T-cell (primary cell): ENCODE measurements at places on chromosomes 5 and 9. TPM values are rescaled to one million over a fixed set of nuclear protein-coding genes. Genes with fewer than 3 reads are reported as not detected.

DNA sequence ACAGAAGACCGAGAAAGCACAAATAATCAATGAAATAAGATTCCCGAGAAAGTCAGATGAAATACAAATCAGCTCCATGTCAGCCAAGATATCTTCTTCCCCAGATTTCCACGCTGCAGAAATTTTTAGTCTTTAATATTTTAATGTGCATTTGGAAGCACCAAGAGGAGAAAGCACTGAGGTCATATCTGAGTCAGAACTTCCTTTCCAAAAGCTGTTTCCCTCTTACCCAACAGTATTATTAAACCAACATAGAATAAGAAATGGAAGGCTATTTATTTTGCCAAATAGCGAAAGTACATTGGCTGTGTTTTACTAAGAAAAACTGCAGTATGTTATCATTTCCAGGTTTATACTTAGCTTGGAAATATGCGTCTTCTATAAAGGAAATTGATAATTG lies 772.1 kb upstream of the CDH9 start:
- H3K4me3 ChIP-seq = no peak overlapping the region
- no peaks in the 10 kb centered on the region for H3K36me3 ChIP-seq
- no peaks in the 10 kb centered on the region for H3K27me3 ChIP-seq
- H3K4me1 ChIP-seq = no peaks in the 10 kb centered on the region
- DNase-seq = no peak

Gene RASGEF1C
- not detected for total RNA-seq

- H3K27ac ChIP-seq = no peak overlapping the region
- H3K4me3 ChIP-seq = no peak overlapping the region
- H3K27me3 ChIP-seq = no peaks in the 10 kb centered on the region
- H3K36me3 ChIP-seq = no peaks in the 10 kb centered on the region
- DNase-seq = no peak
- no peaks in the 10 kb centered on the region for H3K4me1 ChIP-seq
Measured at GRCh38 chr5:142281966-142282365, 42.9 kb downstream of the SPRY4 start.

Gene MVB12B
- total RNA-seq = 25.2 TPM

GRCh38 chr5:80689627-80690026 lies 34.8 kb upstream of the DHFR start:
- H3K4me1 ChIP-seq = no peaks in the 10 kb centered on the region
- H3K4me3 ChIP-seq = no peak overlapping the region
- no peaks in the 10 kb centered on the region for H3K27me3 ChIP-seq
- DNase-seq = no peak

GRCh38 chr5:143002459-143003327 lies 232.5 kb downstream of the ARHGAP26 start:
- peaks cover 34% of the 10 kb centered on the region for H3K4me1 ChIP-seq
- H3K36me3 ChIP-seq = no peaks in the 10 kb centered on the region
- DNase-seq = peak; percentile 49
- H3K4me3 ChIP-seq = no peak overlapping the region

Gene RGS7BP
- not detected for total RNA-seq

- no peaks in the 10 kb centered on the region for H3K27me3 ChIP-seq
- H3K4me1 ChIP-seq = peaks cover 15% of the 10 kb centered on the region
- H3K27ac ChIP-seq = no peak overlapping the region
- no peaks in the 10 kb centered on the region for H3K36me3 ChIP-seq
- no peak overlapping the region for H3K4me3 ChIP-seq
Measured at GRCh38 chr5:394671-395155, 48.3 kb upstream of the EXOC3 start.

Gene TMEM215
- not detected for total RNA-seq

GRCh38 chr5:32581010-32581785 lies 4.2 kb upstream of the SUB1 start:
- no peaks in the 10 kb centered on the region for H3K27me3 ChIP-seq
- H3K27ac ChIP-seq = no peak overlapping the region
- H3K4me1 ChIP-seq = peaks cover 31% of the 10 kb centered on the region
- no peaks in the 10 kb centered on the region for H3K36me3 ChIP-seq
- DNase-seq = no peak

GRCh38 chr5:135047347-135047695 lies 13.3 kb upstream of the PITX1 start:
- peaks cover 13% of the 10 kb centered on the region for H3K27me3 ChIP-seq
- no peak for DNase-seq
- no peaks in the 10 kb centered on the region for H3K36me3 ChIP-seq
- no peaks in the 10 kb centered on the region for H3K4me1 ChIP-seq

DNA sequence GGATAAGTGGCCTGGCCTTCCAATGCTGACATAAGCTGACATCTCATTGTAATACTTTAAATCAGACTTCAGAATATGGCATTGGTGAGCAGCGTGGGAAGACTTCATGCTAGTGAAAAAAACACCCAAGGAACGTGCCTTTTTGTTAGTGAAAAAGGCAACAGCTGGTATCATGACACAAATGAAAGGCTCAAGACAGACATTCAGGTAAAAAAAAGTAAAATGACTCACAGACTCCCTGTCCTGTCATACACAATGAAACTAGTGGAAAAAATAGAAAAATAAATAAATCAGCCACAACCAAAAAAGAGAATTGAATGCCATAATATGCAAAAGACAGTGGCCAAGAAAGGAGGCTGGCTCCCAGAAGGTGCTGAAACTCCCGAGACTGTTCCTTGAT lies 24.4 kb upstream of the PPP1R2B start:
- no peaks in the 10 kb centered on the region for H3K36me3 ChIP-seq
- no peak for DNase-seq
- no peak overlapping the region for H3K4me3 ChIP-seq
- H3K4me1 ChIP-seq = no peaks in the 10 kb centered on the region
- no peaks in the 10 kb centered on the region for H3K27me3 ChIP-seq

- no peak for DNase-seq
- H3K4me3 ChIP-seq = no peak overlapping the region
- H3K36me3 ChIP-seq = no peaks in the 10 kb centered on the region
- no peaks in the 10 kb centered on the region for H3K4me1 ChIP-seq
- H3K27me3 ChIP-seq = peaks cover 10% of the 10 kb centered on the region
Measured at GRCh38 chr5:135019314-135019713, 14.7 kb downstream of the PITX1 start.

Gene SCGB3A2
- total RNA-seq = not detected

- H3K4me1 ChIP-seq = no peaks in the 10 kb centered on the region
- DNase-seq = no peak
- H3K27ac ChIP-seq = no peak overlapping the region
- H3K27me3 ChIP-seq = no peaks in the 10 kb centered on the region
- H3K36me3 ChIP-seq = no peaks in the 10 kb centered on the region
Measured at GRCh38 chr9:13665418-13666066, 386.1 kb upstream of the MPDZ start.

Gene PLAC8L1
- not detected for total RNA-seq

Gene ACTBL2
- total RNA-seq = not detected

Gene OXCT1
- total RNA-seq = 24.7 TPM

DNA sequence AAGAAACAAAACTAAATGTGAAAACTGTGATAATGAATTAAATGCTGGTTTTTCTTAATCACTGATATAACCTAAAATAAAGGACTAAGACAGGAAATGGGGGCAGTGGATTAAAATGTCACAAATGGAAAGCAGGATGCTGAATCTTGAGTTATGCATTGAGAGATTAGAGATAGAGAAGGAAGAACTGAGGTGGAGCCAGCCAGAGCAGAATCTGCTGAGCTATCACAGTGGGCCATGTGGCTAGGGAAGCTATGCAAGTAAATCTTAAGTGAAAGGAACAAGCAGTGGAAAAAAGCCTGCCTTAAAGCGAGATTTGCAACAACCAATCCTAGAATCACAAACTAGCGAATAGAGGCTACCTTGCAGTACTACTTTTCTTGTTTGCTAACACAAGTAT lies 188.5 kb upstream of the RASA1 start:
- peaks cover 64% of the 10 kb centered on the region for H3K4me1 ChIP-seq
- no peaks in the 10 kb centered on the region for H3K36me3 ChIP-seq
- no peak overlapping the region for H3K4me3 ChIP-seq
- DNase-seq = no peak

DNA sequence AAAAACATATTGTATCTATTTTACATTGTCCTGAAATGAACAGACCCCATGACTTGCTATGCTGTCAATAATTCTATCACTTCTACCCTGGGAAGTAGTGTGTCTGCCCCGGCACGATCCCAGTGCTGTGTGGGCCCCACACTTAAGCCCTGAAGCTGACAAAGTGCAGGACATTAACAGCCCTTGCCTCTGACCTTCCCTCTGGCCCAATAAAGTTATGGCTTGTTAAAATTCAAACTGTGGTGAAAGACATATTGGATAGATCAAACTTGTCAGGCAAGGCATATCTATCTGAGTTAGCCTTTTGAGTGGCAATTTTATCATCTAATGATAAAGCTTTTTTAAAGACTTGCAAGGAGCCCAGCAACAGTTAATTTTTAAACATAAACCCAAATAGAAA lies 229.2 kb downstream of the SPOCK1 start:
- H3K4me3 ChIP-seq = no peak overlapping the region
- no peak for DNase-seq
- H3K36me3 ChIP-seq = no peaks in the 10 kb centered on the region
- no peaks in the 10 kb centered on the region for H3K27me3 ChIP-seq

Gene FBP2
- total RNA-seq = not detected

DNA sequence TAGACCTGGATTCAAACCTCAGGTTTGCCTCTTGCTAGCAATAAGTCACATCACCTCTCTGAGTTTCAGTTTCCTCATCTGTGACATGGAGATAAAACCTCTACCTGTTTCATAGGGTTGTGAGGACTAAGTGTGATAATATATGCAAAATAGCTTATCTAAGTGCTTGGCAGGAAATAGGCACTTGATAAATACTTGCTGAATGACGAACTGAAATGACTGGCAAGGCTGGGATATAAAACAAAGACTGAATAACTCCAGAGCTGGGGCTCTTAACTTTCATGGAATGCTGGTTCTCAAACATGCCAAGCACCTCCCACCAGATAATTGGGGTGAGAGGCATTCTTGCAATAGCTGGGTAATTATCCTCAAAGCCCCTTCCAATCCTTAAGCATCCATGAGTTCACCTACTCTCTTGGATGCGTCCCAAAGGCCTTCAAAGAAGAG lies 87.6 kb downstream of the ADRB2 start:
- H3K4me1 ChIP-seq = peaks cover 11% of the 10 kb centered on the region
- H3K27me3 ChIP-seq = no peaks in the 10 kb centered on the region
- H3K27ac ChIP-seq = no peak overlapping the region
- no peak for DNase-seq

DNA sequence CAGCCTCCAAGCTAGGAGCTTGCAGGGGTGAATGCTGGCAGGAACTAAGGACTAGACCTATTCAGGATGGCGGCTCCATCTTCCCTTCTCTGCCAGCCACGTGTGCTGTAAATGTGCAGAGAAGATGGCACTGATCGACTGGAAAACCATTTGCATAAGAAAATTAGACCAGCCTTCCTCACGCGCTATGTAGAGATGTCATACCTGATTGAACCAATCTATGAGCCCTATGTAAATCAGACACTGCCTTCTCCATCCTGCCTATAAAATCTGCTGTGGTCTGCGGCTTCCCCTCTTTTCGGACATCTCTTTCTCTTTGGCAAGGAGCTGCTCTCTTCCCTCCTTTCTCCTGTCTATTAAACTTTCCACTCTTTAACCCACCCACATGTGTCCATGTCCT lies 91.6 kb downstream of the NPR3 start:
- no peaks in the 10 kb centered on the region for H3K4me1 ChIP-seq
- H3K27ac ChIP-seq = no peak overlapping the region
- no peak overlapping the region for H3K4me3 ChIP-seq
- no peaks in the 10 kb centered on the region for H3K36me3 ChIP-seq
- no peak for DNase-seq
- no peaks in the 10 kb centered on the region for H3K27me3 ChIP-seq

Gene TAF11L4
- not detected for total RNA-seq

DNA sequence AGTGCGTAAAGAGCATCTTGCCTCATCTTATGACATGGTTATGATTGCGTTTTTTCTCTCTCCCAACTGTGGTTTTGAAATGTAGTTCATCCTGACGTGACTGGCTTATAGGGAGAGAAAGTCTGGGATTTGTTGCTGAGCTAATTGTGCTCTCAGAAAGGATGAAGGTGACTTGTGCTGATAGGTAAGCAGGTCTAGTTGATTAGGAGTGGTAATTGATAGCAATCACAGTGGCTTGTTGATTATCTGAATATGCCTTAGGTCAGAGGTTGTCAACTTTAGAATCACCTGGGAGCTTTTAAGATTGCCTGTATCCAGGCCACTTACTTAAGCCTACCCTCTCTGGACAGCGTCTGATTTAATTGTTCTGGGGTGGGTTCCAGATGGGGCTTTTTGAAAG lies 117.8 kb downstream of the TLE4 start:
- H3K27me3 ChIP-seq = no peaks in the 10 kb centered on the region
- no peak for DNase-seq
- no peaks in the 10 kb centered on the region for H3K36me3 ChIP-seq
- H3K4me3 ChIP-seq = no peak overlapping the region
- peaks cover 17% of the 10 kb centered on the region for H3K4me1 ChIP-seq

DNA sequence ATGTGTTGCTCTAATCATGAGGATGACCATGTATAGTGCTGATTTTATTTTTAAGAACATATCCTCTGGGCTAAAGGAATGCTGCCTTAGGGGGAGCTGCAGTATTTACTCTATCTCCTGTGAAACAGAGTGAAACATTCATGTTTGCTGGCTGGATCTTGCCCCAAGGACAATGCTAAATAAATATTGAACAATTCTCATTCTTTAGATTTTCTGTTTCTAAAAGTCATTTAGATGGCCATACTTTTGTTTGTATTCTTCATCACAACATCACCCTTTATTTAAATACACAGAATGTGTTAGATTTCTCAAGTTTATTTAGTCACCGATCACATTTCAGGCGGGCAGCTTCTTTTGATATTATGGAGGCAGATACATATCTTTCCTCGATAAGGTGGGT lies 103.3 kb downstream of the ARHGEF28 start:
- no peaks in the 10 kb centered on the region for H3K36me3 ChIP-seq
- H3K27ac ChIP-seq = no peak overlapping the region
- H3K4me1 ChIP-seq = no peaks in the 10 kb centered on the region
- no peak overlapping the region for H3K4me3 ChIP-seq
- H3K27me3 ChIP-seq = no peaks in the 10 kb centered on the region

DNA sequence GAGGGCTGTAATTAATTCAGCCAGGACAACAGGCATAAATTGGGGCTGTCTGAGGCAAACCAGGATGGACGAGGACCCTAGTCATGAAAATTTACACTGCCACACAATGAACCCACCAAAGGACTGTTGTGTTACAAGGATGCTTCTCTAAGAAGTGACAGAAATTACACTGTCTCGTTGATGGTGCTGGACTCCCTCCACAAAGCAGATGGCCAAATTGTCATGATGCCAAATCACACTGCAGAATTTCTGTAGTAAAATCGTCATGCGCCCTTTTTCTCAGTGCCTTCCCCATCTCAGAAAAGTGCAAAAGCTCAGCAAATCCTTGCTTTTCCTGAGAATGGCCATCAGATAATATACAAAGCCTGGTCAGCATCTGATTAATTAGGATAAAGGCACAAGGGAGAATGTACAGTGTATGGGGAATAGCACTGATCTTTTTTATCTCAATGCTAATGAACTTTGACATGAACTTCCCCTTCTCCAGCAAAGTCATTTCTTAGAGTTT lies 545.8 kb downstream of the CSNK1G3 start:
- DNase-seq = no peak
- no peaks in the 10 kb centered on the region for H3K27me3 ChIP-seq
- no peaks in the 10 kb centered on the region for H3K36me3 ChIP-seq
- no peak overlapping the region for H3K4me3 ChIP-seq

DNA sequence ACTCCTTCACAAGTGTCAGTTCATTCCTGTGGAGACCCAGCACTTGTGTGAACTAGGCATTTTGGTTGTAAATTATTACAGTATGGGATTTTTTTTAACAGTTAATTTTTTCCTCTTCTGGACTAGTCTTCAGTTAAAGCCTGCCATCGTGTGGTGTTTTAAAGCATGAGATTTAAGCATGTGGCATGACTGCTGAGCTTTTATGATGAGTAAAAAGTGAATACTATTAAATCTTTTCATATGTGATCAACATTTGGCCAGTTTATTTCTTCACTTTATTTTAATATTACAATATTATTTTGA lies 25.0 kb downstream of the LMNB1 start:
- no peak overlapping the region for H3K27ac ChIP-seq
- H3K4me3 ChIP-seq = no peak overlapping the region
- peak; percentile 15 for DNase-seq
- no peaks in the 10 kb centered on the region for H3K4me1 ChIP-seq
- H3K36me3 ChIP-seq = peaks cover 8% of the 10 kb centered on the region
